Amygdala (tissue), 56 donors: ENCODE measurements at places on chromosomes 11 and 22.

DNA sequence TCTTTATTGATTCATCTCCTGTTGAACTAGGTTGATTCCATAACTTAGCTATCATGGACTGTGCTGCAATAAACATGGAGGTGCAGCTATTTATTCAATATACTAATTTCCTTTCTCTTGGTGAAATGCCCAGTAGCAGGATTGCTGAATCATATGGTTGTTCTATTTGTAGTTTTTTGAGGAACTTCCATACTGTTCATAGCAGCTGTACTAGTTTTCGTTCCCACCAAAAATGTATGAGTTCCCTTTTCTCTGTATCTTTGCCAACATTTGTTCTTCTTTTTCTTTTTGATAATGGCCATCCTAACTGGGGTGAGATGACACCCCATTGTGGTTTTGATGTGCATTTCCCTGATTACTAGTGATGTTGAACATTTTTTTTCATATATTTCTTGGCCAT lies 87.2 kb upstream of the NAV2 start:
- DNase-seq = no peak

GRCh38 chr22:48488149-48488551 lies 1339.5 kb downstream of the BRD1 start:
- no peak for DNase-seq

GRCh38 chr11:122036018-122036417 lies 80.0 kb downstream of the BLID start:
- no peak for DNase-seq

DNA sequence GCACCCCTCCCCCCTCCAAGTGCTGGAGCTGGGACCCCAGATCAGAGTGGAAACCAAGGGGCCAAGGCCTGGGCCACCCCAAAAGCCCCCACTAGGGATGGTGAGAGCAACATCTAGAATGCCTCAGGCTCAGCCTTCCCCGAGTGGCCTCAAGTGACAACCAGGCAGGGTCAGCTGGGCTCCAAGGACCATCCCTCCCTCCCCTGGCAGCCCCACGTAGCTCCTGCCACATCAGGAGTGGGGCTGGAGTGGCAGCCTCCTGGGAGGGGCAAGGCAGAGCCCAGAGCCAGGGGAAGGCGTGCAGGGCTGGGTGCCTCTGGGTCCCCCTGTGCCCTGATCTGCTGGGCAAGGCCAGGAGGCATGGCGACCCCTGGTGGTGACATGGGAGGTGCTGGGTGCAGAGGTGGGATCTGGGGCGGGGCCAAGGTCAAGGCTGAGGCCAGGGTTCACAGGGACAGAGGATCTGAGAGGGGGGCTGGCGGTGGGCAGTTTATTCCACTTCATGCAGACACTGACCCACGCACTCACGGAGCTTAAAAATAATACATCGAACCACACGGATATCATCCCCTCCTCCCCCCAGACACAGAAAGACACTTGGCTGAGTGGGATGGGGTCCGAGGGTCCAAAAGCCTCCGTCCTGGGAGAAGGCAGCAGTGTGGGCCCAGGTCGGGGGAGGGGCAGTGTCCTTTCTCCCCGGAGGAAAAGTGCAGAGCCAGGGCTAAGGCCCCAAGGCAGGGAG lies 15.8 kb upstream of the EHD1 start:
- peak; percentile 18 for DNase-seq

- no peak for DNase-seq
These were observed 14.5 kb downstream of the OVOL1 start for GRCh38 chr11:65801153-65801987.

GRCh38 chr11:63985812-63986155 lies 454 bp upstream of the OTUB1 start:
- DNase-seq = no peak

DNA sequence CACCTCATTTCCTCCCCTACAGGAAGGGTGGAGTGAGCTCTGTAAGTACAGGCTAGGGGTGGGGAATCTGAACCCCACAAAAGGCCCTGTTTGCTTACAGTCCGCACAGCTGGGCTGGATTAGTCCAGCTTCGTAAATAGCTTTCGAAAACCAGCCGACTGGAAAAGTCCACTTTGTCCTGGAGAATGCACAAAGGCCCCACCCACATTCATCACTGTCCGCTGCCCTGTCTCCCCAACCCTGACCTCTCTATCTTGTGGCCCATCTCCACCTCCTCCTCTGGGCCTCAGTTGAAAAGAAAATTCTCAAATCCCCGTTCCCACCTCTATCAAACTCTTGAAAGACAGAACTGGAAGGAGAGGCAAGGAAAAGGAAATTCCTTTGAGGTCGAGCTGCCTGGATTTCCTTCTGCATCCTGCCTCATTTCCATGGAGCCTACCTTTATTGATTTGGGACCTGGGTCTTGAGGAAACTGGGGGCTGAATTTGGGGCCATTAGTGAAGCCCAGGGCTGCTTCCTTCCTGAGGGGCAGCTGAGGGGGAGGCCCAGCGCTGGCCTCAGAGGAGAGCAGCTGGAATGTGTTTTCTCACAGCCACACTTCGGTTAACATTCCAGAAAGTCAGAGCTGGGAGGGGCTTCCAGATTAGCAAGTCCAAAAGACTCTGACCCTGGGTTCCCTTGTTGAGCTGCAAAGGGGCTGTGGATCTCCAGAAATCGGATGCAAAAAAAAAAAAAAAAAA lies 147.6 kb downstream of the FBXO7 start:
- no peak for DNase-seq

DNA sequence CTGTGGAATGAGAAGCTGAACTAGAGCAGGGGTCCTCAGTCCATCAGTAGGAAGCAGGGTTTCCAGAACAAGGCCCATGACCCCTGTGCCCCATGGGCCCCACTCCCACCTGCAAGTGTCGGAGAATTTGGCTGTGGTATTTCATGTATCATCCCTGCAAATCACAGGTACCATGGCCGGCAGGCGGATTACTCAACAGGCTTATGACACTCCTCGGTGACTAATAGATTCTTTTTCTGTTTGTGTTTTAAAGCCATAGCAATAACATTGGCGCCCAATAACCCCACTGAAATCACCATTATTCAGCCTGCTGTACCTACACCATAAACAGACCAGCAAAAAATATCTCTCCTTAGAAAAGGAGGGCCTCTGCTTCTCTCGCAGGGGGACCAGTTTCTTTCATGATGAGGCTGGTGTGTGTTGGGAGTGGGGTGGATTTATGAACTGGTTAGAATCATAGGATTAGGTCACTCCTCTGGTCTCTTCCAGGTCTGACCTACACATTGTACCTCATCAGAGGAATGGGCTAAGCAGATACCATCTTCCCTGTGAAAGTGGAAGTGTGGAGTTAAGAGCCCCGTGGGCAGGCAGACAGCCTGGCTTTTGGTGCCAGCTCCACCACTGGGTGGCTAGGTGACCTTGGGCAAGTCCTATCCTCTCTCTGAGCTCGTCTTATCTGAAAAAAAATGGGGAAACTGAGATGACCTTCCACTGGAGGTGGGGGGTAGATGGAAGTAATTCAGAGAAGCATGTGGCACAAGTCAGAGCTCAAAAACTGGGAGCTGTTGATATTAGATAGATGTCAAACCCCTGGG lies 60.2 kb upstream of the WNT11 start:
- DNase-seq = no peak

DNA sequence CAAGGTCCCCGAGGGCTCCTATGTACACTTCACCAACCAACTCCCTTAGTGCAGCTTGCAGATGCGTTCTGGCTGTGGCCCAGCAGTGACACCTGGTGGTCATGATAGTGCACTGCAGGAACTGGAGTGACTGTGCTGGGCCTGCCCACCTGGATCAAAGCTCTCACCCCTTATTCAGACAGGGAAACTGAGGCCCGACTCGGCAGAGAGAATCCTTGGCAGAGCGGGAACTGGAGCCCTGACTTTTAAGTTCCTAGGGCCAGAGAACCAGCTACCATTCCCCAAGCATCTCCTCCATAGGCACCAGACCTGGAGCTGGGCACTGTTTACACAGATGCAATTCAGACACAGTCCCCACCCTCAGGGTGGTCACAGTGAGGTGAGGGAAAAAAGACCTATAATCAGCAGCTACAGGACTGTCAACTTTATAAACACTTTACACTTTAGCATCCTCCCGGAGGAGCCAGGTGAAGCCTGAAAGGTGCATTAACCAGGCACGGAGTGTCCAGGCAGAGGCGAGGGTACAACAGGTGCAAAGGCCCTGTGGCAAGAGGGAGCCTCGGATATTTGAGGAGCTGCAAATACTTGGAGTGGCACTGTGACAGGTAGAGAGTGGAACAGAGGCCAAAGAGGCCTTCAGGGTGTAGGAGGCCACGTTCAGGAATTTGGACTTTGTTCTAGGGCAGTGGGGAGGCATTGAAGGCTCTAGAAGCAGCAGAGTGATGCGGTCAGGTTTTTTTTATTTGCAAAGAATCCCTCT lies 22.0 kb downstream of the RHBDD3 start:
- no peak for DNase-seq

- DNase-seq = no peak
These were observed 51.1 kb downstream of the SHANK2 start for GRCh38 chr11:71201231-71201630.

GRCh38 chr11:59607703-59608454 lies 7.7 kb downstream of the OSBP start:
- DNase-seq = no peak

DNA sequence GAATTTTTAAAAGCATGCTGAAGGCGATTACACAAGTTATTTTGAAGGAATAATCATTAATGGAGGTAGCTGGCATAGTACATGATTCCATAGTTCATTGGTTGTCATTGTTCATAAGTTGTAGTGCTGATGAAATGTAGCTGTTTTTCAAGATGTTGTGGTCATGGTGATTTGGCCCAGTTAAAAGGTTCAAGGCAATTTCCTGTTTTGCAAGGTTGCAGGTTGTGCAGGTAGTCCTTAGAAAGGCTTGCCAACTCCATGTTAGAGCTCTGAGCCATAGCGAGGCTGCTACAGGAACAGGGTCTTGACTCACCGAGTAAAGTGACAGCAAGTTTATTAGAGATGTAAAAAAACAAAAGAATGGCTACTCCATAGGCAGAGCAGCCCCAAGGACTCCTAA lies 95.8 kb upstream of the CHORDC1 start:
- DNase-seq = no peak

- no peak for DNase-seq
These were observed 1.6 kb upstream of the PHLDA2 start for GRCh38 chr11:2930704-2931419.

DNA sequence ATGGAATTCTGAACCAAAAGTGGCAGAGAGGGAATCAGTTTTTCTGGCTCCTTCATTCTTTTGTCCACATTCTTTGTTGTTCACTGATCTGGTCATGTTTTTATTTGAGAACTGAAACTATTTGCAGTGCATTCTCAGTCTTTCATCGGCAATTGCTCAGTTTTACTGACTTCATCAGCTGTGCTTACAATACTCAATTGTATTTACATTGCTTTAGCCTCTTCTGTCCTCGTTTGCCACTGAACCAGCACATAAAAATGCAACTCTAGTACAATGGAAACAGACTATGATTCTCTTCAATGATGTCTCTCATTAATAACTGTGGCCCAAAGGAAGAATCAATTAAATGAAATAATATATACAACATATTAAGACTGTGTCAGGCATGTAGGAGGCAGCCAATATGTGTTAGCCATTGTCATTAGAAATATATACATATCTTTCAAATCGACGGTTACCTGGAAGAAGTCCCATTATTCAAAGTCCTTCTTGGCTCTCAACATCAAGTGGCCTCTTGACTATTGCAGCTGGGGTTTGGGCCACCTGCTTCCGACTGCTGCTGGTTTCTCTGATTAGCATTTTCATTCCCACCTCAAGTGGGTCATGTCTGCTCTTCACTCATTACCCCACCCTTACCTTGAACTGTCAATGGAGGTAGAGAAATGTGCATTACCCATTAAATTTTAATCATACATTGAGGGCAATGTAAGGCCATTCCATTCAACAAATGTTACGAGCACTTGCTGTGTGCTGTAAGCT lies 600.1 kb downstream of the INSC start:
- DNase-seq = no peak

DNA sequence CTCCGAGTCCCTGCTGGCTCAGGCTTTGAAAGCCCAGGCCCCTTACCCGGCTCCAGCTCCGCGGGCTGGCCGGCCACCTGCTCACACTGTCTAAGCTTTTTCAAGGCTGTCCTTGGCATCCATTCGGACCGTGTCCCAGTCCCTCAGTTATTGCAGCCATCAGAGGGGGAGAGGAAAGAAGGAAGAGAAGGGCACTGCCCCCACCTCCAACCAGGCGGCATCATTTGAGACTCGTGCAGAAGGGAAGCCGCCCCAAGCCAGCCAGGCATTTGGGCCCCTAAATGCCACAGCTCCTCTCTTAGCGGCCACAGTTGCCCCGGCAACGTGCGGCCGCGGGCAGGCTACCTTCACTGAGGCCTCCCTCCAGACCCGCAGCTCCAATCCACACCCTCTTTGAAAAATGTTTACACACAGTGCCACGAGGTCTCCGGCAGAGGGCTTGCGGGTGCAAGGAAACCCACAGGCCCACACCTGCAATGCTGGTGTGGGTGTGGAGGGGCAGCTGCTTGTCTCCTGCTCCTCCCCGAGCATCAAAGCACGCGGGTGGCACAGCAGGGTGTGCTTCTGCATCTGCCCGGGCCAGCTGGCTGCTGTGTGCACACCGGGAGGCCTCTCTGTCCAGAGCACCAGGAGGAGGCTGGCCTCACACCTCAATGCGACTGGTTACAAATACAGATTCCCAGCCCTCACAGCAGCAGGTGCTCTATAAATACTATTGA lies 124.4 kb downstream of the CTTN start:
- DNase-seq = no peak

DNA sequence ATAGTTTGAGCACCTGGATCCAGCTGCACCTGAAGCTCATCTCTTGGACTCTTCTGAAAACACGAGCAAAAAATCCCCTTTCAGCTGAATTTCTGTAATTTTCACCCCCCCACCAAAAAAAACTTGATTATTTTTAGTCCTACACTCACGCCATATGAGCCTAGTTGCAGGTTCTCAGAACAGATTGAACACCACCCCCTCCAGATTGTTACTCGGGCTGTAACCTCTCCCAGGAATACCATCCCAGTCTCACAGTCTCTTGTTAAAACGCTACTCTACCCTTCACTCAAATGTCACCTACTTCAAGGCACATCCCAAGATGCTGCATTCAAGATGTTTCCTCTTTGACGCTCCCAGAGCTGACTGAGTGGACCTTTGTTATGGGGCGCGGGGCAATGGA lies 96.3 kb upstream of the PRDM11 start:
- DNase-seq = no peak

- no peak for DNase-seq
These were observed 119.0 kb downstream of the SLC17A6 start for GRCh38 chr11:22456993-22457762.

DNA sequence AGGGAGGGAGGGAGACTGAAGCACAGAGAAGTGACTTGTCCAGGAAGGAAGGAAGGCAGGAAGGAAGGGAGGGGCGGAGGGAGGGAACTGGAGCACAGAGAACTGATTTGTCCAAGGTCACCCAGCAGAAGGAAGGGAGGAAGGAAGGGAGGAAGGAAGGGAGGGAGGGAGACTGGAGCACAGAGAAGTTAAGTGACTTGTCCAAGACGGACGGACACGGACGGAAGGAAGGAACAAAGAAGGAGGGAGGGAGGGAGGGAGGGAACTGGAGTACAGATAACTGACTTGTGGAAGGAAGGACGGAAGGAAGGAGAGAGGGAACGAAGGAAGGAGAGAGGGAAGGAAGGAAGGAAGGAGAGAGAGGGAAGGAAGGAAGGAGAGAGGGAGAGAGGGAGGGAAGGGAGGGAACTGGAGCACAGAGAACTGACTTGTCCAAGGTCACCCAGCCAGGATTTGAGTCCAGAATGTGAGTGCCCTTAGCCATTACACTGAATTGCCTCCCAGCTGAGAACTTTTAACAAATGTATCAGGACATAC lies 1.5 kb downstream of the SLC35F2 start:
- DNase-seq = no peak

- no peak for DNase-seq
These were observed 18.0 kb downstream of the PHLDA2 start for GRCh38 chr11:2911088-2911784.
